Activated naive CD4-positive, alpha-beta T cell (primary cell): ENCODE measurements at places on chromosomes 6 and 20.

- DNase-seq = no peak
These were observed 130.8 kb upstream of the RIPOR2 start for GRCh38 chr6:25066593-25066992.

- no peak for DNase-seq
These were observed 780 bp upstream of the KIAA0319 start for GRCh38 chr6:24646771-24647170.

- no peak for DNase-seq
These were observed 54.3 kb downstream of the RWDD2A start for GRCh38 chr6:83247471-83247870.

- no peak for DNase-seq
These were observed 267.3 kb downstream of the CDKAL1 start for GRCh38 chr6:20801595-20801994.

DNA sequence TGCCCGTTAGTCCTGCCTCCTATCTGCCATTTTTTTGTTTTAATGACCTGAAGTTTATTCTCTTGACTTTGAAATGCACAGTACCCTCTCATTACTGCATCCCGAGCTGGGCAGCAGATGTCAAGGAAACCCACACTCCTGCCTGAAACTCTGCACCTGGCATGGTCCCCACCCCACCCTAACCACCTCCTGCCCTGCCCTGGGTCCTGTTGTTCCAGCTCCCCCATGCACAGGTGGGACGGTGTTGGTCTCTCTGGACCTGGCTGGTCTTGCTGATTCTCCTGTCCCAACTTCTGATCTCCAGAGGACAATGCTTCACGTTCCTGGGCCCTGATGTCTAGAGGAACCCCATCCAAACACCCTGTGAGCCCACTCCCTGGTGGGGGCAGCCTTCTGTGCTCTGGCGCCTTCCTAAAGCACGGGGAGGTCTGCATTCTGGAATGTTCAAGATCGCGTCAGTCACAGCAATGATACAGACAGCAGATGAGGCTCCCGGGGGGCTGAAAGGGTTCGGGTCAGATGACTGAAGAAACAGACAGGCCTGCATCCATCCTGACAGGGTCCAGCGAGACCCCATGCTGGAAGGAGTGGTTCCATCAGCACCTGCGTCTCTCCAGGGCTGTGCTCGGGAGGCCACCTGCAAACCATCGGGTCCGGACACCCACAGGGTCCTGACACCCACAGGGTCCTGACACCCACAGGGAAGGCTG is 73.6 kb downstream of the ERMARD start:
- DNase-seq = no peak

DNA sequence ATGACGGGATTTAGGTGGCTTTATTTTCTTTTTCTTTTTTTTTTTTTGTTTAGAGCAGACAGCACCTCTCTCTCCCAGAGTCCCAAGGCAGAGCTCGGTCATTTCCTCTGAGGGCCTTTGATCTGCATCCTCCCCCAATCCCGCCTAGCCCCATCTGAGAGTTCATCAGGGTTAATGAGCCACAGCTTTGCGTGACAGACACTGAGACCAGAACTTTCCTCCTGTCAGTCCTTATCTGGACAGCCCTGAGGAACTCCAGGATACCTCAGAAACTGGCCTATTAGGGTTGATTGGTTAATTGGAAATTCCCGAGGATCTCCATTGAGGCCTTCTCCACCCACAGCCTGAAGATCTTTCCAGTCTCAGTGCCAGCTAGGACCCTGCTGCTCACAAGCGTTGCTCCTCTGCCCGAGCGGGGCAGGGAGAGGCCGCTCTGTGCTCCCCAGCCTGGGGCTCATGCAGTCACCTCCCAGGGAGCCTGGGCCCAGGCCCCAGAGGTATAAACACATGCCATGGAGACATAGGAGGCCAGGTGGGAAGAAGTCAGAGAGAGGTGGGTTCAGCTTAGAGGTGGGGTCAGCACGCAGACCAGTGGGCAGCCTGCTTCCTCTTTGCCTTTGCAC is 1.4 kb upstream of the LRRN4 start:
- DNase-seq = no peak

GRCh38 chr6:111411978-111412566 is 70.9 kb downstream of the REV3L start:
- no peak for DNase-seq

- no peak for DNase-seq
These were observed 41.9 kb upstream of the NR2E1 start for GRCh38 chr6:108123946-108124345.

DNA sequence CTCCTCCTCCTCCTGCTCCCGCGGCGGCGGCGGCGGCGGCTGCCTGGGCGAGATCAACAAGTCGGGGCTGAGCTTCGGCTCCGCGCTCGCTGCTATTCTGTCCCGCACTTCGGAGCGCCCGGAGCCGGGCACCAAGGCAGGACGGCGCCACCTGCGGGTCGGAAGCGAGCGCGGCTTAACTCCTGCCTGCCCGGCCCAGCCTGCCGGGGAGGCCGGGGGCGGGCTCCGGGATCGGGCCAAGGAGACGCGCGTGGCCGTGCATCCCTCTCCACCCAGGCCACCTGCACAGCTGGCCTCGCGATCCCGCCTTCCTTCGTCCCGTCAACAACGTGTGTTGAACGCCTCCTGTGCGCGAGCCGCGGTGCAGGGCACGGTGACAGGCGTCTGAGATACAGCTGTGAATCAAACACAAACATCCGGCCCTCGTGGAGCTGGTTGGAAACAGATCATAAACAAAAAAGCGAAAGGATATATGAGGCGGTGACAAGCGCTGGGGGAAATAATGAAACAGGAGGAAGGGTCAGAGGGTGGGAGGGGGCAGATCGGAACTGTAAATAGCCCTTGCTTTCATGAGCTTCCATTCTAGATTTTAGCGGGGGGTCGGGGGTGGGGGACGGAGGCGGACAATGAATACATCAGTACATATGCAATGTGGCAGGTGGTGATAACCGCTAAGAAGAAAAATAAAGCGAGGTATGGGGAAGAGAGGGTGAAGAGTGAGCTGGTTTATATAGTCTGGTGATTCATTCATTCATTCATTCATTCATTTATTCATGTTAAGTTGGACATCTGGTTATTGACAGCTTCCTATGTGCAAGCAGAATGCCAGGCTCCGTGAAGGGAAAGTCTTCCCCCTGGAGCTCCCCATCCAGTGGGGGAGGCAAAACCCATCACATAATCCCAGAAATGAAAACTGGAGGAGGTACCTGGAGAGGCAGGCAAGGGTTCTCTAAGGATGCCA is 2.0 kb upstream of the KCNB1 start:
- DNase-seq = no peak

DNA sequence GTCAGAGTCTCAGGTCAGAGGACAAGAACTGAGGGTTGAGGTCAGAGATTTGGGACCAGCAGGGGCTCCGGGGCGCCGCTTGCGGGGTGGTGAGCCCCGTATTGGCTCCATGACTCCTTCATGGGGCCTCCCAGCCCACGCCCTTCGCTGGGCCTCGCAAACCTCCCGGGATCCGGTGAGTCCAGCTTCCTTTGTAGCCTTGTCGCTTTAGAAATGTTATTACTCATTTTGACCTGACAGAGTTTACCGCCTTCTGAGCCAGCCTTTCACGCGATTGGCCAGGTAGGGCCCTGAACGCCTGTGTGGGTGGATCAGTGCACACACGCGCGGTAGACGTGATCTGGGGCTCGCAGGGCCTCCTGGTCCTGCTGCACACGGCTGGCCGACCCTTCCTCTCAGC is 181.1 kb downstream of the ERMARD start:
- DNase-seq = no peak

- DNase-seq = no peak
These were observed 13.4 kb upstream of the RPS6KA2 start for GRCh38 chr6:166640342-166641043.

DNA sequence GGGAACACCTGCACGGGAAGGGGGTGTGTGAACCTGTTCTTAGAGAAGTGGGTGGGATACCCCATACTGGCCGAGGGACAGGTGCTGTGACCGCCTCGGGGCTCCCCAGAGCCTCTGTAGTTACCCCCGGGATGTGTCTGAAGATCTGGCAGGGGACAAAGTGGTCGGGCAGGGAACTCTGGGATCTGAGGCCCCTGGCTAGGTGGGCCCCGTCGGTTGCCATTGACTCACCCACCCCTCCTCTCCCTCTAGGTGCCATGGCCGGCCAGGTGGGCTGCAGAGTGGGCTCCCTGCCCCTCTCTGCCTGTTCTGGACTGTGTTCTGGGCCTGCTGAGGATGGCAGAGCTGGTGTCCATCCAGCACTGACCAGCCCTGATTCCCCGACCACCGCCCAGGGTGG is 4.3 kb downstream of the BIRC7 start:
- DNase-seq = no peak

- no peak for DNase-seq
These were observed 163.6 kb downstream of the SYNDIG1 start for GRCh38 chr20:24633026-24633425.
